ENCODE measurements at places on chromosomes 12 and 14. TPM values are rescaled to one million over a fixed set of nuclear protein-coding genes. Genes with fewer than 3 reads are reported as not detected.

DNA sequence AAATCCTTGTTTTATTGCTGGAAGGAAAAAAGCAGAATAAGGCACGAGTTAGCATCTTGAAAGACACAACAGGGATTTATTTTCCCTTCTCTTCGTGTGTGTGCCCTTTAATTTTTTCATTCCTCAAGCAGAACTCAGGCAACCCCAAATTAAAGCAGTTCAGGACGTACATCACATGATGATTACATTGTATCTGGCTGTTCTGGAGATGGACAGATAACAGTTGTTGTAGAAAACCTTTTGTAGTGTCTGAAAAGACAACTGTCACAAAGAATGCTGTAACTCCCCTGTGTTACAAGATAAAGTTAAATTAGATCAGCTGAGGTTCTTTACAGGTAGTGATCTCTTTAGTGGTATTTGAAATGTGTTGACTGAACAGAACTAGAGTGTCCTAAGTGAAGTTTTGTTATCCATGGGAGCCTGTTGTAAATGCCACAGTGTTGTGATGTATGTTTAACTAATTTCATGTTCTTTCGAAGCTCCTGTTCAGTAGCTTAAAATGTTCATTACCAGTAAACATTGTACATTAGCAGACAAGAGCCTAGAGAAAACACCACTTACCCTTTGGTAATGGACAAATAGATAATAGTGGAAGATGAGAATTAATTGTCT lies 58.5 kb downstream of the TMTC2 start:
- no peak for DNase-seq

- no peak for DNase-seq
Observed at GRCh38 chr12:77218278-77218677, 152.9 kb upstream of the E2F7 start.

DNA sequence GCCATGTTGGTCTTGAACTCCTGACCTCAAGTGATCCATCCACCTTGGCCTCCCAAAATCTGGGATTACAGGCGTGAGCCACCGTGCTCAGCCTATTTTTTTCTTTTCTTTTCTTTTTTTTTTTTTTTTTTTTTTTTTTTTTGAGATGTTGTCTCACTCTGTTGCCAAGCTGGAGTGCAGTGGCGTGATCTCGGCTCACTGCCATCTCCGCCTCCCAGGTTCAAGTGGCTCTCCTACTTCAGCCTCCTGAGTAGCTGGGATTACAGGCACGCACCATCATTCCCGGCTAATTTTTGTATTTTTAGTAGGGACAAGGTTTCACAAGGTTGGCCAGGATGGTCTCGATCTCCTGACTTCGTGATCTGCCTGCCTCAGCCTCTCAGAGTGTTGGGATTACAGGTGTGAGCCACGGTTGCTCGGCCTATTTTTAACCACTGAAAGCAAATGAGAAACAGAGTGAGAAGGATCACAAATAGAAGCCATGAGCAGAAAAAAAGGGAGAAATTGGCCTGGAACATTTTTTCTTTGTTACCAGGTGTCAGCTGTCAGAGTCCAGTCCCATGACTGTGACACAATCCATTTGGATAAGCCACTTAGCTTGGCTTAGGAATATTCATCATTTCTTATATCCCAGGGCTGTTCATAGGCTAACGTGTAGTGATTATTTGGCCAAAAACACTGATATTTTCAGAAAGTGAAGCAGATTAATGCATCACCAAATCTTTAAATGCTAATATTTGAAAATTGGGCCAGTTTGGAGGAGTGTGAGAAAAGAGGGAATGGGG lies 7.9 kb upstream of the NFKBIA start:
- DNase-seq: no peak

- no peak for DNase-seq
Observed at GRCh38 chr12:65100140-65100539, 21.0 kb downstream of the WIF1 start.

DNA sequence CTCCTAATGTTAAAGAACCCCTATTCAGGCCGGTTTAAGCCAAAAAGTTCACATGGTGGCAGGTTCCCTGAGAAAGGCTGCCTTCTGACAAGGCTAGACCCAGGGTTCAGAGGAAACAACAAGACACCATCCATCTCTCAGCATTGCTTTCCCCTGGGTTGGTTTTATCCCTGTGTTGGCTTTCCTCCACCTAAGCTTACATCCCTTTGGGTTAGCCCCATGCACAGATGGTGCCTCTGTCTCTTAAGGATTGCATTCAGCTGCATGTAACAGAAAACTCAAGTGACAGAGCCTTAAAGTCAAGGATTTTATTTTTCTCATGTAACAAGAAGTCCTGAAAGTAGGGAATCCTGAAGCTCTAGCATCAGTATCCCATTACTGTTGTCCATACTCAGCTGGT lies 42.8 kb upstream of the RIN3 start:
- DNase-seq: no peak

GRCh38 chr12:77120156-77121085 lies 55.1 kb upstream of the E2F7 start:
- no peak for DNase-seq

DNA sequence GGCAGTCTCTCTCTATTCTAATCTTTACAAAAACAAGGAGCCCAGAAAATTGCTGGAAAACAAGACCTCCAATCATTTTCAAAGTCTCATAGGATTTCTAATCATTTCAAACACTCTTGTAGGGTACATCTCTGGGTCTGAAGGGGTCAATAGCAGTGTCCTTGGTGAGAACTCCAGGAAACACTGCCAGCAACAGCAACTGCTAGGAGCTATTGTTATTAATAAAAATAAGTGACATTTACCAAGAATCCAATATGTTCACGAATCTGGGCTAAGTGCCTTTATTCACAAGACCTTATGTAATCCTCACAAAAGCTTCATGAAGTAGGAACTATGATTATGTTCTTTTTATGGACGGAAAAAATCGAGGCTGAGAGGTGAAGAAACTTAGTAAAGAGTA lies 72.8 kb downstream of the TTC7B start:
- DNase-seq: no peak

SYCP3 gene
- total RNA-seq: not detected

PAX9 gene
- total RNA-seq: not detected

CCDC196 gene
- total RNA-seq: not detected

MAP4K5 gene
- 12.3 TPM for total RNA-seq

Measured in left ventricle myocardium inferior (tissue), 1 donor.